ENCODE measurements at places on chromosomes 5 and 9. TPM values are rescaled to one million over a fixed set of nuclear protein-coding genes. Genes with fewer than 3 reads are reported as not detected.

GRCh38 chr9:75186767-75187380 is 98.6 kb downstream of the OSTF1 start:
- no peak for DNase-seq

DNA sequence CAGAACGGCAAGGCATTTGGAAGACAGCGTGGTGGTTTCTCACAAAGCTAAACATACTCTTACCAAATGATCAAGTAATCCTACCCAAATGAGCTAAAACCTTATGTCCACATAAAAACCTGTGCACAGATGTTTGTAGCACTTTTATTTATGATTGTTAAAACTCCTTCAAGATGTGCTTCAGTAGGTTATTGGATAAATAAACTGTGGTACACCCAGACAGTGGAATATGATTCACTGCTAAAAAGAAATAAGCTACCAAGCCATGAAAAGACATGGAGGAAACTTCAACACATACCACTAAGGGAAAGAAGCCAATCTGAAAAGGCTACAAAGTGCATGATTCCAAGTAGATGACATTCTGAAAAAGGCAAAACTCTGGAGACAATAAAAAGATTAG is 94.2 kb downstream of the FOXD1 start:
- no peak for DNase-seq

DNA sequence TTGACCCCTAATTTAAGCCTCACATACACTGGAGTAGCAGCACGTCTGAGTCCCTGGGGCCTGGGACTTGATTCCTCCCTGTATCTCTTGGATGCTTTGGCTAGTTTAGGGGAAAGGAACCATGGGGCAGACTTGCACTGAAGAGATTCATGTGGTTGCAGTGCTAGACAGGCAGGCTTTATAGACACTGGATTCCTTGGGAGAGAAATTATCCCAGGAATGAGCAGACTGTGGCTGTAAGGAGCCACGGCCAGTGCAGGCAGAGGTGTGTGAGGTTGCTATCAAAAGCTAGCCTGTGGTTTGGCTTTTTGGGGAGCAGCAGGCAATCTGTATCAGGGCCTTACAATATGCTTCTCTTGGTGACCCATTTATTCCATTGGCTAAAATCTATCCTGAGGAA is 20.5 kb upstream of the PITX1 start:
- no peak for DNase-seq

GRCh38 chr5:36724467-36725332 is 118.3 kb downstream of the SLC1A3 start:
- no peak for DNase-seq

GRCh38 chr5:50553560-50553984 is 112.5 kb upstream of the EMB start:
- no peak for DNase-seq

GRCh38 chr9:38286766-38287165 is 105.7 kb upstream of the ALDH1B1 start:
- DNase-seq: no peak

DNA sequence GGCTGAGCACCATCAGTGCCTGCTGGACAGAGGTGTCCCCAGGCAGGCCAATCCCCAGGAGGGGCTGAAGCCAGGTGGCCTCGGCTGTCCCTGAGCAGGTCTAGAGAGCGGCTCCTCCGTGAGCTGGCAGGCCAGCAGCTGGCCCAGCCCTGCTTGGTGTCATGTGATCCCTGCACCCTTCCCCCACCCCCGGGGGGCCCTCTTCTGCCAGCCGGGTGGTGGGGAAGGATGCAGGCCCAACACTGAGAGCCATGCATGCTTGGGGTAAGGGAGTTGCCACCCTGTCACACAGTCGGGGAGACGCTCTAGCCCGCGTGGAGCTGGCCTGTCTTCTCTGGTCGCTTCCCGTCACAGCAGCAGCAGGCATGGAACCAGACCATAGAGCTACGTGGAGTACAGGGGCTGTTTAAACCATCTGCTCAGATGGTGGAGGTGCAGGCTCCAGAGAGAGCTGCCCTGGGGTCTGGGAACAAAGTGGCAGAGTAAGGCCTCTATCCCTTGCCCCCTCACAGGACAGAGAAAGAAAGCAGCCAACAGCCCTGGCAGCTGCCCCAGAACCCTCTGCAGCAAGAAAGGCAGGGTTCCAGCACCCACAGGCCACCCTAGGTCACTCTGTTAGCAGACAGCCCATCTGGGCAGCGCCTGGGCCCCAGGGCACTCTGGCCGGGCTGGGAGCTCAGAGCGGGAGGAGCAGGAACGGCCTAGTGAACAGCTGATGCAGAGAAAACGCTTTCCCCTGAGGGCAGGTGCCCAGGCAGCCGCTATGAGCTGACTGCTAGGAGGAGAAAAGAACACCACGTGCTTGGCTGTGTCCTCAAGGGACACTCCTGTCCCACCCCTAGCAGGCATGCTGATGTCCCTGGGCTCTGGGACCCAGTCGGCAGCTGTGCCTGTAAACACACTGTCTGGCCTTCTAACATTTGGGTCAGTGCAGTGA is 6.8 kb downstream of the RALGDS start:
- DNase-seq: peak; percentile 87

DNA sequence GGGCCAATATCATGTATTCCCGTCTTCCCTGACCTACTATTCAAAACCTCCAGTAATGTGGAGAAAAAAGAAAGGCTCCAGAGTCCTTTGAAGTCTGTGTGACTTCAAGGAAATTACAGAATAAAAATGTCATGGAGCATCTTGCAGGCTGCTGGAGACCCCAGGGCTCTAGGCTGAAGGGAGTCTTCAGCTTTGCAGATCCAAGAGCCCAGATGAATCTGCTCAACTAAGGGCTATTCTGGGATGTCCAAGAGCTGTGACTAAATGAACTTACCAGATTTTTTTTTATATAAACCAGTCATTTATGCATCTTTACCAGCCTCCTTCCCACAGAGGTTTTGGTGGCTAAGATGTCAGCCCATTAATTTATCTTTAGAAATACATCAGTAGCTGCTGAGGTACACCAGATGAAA is 167.3 kb downstream of the MUSK start:
- no peak for DNase-seq

DNA sequence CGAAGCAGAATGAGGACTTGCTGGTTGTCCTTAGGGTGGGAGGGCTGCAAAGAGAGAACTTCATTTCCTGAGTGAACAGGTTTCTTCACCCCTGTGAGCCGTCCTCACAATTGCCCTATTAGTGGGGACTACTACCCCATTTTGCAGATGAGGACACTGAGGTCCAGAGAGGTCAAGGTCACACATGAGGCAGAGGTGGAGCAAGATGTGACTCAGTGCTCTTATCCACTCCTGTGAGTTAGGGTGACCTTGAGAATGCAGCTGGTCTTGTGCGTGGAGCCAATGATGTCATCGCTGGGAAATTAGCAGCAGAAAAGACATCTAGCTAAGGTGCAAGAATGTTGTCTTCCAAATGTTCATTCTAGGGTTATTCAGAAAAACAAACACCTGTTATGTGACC is 26.9 kb downstream of the GPRIN1 start:
- DNase-seq: no peak

DNA sequence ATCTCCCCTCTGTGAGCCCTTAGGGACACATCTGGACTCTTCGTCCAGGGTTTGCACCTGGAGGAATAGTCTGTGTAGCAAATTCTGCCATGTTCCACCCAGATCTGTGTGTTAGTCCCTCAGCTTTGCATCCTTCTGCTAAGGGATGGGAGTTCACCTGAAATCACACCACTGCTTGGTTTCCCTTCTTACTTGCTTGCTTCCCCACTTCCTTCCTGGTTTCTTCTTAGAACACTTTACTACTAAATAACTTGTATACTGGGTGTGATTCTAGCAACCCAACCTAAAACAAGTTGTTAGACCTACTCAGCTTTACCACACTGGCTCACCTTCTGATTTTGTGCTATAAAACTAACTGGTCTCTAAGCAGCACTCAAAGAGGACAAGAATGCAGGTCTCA is 202.6 kb upstream of the MAP3K1 start:
- DNase-seq: no peak

DNA sequence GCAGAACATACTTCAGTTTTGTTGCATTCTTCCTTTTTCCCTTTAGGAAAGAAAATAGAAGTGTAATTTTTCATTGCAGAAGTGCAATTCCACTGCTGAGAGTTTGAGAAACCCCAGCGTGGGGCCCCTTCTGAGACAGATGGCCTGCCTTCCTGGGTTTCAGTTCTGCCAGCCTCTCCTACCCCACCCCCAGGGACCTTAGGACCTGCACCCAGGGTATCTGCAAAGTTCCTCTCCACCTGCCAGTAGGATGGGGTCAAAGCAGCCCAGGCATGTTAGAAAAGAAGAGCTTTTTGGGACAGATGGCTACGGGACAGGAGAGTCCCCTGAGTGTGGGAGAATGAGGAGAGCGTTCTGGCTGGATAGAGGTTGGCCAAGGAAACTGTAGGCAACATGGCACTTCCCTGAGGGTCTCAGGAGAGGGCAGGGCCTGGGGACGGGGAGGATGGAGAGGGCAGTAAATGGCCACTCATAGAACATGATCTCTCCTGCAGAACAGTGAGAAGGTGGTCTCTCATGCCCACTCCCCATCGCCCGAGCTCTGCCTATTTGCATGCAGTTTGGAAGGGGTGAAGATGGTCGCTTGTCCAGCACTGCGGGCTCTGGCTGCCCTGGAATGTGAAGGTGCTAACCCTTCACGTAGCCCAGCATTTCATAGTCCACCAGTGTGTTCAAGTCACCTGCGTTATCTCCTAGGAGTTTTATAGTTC is at the start of gene TIFAB:
Gene TIFAB, minus strand, starts transcription at position 31 of the 710 bp plus-strand sequence. CDS start 2,412 bp downstream, outside the sequence.
- no peak for DNase-seq

- DNase-seq: no peak
These were observed 56.6 kb downstream of the CAMSAP1 start for GRCh38 chr9:135850737-135851136.

GRCh38 chr5:136619556-136619955 is 254.2 kb upstream of the TRPC7 start:
- DNase-seq: no peak

DNA sequence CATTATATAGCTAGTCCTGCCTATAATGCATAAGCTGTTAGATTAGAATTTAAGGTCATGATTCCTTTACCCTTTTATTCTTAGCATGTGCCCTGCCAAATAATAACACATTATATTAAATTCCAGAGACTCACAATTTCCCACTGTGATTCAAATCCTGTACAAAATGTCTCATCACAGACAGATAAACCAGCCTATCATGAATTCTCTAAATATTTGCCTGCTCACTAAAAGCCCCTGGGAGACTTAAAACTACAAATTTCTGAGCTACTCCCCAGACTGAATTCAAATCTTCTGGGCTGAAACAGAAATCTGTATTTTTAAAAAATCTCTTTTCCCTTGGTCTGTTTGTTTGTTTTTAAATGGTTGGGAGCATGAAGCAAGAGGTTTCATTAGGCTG is 32.7 kb downstream of the GAPT start:
- DNase-seq: no peak

DNA sequence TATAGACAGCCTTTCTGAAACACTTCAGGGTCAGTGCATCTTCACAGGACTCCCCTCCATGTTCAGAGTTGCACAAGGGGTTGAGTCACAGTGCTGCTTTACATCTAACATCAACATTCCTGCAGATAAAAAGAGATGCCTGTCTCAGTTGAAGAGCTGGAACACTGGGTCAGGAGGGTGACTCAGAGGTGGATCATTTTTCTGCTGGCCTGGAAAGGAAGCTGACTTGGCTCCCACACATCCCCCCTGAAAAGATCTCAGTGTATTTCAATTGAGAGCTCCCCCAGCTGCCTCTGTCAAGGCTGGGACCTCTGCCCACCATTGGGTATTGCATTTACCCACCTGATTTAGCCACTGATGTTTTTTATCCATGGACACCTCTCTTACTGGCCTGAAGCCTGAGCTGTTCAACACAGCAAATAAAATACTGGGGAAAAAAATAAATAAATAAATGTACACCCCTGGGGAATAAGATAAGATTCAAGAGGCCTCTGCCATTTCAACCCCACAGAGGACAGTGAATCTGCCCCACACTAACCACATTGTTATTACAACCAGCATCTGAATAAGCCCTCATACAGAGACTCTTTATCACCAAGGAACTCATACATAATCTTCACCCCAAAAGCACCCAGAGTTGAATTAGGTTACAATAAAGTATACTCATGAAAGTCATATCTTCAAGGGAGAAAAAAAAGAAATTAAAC is 716.4 kb downstream of the SEMA5A start:
- no peak for DNase-seq

GRCh38 chr9:98080326-98080725 is 23.8 kb downstream of the NANS start:
- no peak for DNase-seq

GRCh38 chr5:149297340-149298025 is 25.8 kb downstream of the AFAP1L1 start:
- no peak for DNase-seq

DNA sequence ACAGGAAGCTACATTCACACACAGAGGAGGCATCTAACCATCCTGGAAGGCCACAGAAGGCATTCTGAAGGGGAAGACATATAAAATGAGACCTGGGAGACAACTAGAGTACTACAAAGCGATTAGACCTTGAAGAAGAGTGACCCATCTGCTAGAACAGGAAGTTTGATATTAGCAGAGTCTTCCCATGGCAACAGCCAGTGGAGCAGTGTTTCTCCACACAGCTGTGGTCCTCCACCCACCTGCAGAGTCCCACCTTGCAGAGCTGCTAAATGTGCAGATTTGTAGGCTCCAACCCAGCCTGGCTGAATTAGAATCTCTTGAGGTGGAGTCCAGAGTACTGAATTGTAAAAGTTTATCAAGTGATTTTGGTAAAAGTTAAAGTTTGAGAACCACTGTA is 267.0 kb downstream of the CETN3 start:
- DNase-seq: no peak

- DNase-seq: no peak
These were observed 118.0 kb upstream of the PHYKPL start for GRCh38 chr5:178350361-178351220.

GRCh38 chr5:74152136-74152535 is 488.4 kb downstream of the ENC1 start:
- DNase-seq: no peak

GRCh38 chr9:124078641-124079040 is 67.1 kb downstream of the LHX2 start:
- DNase-seq: no peak

DNA sequence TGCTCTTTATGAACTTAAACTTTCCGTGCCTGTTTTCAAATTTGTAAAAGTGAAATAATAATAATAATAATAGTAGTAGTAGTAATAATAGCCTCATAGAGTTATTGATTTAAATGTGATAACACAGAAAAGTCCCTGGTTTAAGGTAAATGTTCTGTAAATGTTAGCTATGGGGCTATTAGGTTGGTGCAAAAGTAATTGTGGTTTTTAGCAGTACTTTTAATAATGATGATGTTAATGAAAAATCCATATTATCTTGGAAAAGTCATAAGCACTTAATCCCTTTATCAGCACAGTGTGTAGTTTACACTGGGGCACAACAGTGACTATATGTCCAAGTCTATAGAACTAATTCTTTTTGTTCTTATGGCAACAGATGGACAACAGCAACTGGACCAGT is at the start of gene OR1Q1:
Gene OR1Q1, plus strand, starts transcription at position 377 of the 400 bp plus-strand sequence. Its CDS starts 0 bp downstream, at position 377.
- no peak for DNase-seq

TMEM171 gene
- total RNA-seq: 0.98 TPM

PAEP gene
- not detected for total RNA-seq

FOXD4L5 gene
- 0.08 TPM for total RNA-seq

TCF7 gene
- 3.1 TPM for total RNA-seq

Data from left lobe of liver (tissue), 2 donors.